Transverse colon (tissue), 4 donors: ENCODE measurements at places on chromosomes 13 and 19. TPM values are rescaled to one million over a fixed set of nuclear protein-coding genes. Genes with fewer than 3 reads are reported as not detected.

Gene TYROBP
- total RNA-seq, result 50.7 TPM

Gene ZNF724
- 1.8 TPM for total RNA-seq

- no peaks in the 10 kb centered on the region for H3K27me3 ChIP-seq
- no peak overlapping the region for H3K27ac ChIP-seq
- no peaks in the 10 kb centered on the region for H3K36me3 ChIP-seq
Measured at GRCh38 chr13:83935566-83935965, 53.3 kb upstream of the SLITRK1 start.

DNA sequence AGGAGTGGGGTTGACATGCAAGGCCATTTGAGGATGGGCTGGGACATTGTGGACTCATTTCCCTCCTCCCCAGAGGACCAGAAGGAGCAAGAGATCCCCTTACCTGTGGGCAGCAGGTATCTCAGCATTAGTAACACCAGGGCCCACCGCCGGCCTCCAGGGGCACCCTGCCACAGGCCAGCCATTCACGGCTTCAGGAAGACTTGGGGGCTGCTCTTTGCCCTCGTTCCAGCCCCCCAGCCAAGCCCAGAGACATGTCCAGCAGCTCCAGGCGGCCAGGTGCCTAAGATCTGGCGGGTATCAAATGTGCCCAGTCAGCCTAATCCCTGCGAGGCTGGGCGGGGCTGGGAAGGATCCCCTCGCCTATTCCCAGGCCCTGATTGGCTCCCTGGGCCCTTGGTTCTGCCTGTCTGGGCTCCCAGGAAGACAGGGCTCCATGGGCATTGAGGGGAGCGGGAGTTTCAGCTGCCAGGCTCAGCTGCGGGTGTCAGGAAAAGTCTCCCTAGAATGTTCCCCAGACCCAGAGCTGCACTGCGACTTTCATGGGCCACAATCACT is 21.3 kb upstream of the OR1M1 start:
- no peak for DNase-seq
- no peaks in the 10 kb centered on the region for H3K27me3 ChIP-seq
- H3K36me3 ChIP-seq, result no peaks in the 10 kb centered on the region
- H3K4me3 ChIP-seq, result no peak overlapping the region
- no peaks in the 10 kb centered on the region for H3K4me1 ChIP-seq
- H3K27ac ChIP-seq, result no peak overlapping the region

GRCh38 chr19:9586764-9587163 is 2.5 kb upstream of the ZNF121 start:
- no peak overlapping the region for H3K27ac ChIP-seq
- peak; percentile 85 for DNase-seq
- no peak overlapping the region for H3K4me3 ChIP-seq
- no peaks in the 10 kb centered on the region for H3K36me3 ChIP-seq

- H3K27ac ChIP-seq, result no peak overlapping the region
- no peaks in the 10 kb centered on the region for H3K36me3 ChIP-seq
- no peak for DNase-seq
- no peaks in the 10 kb centered on the region for H3K27me3 ChIP-seq
- no peak overlapping the region for H3K4me3 ChIP-seq
Measured at GRCh38 chr13:62176051-62176450, 760.4 kb upstream of the PCDH20 start.

- DNase-seq, result no peak
- no peaks in the 10 kb centered on the region for H3K27me3 ChIP-seq
- H3K4me3 ChIP-seq, result peak within 1 kb of the TSS; percentile 63
- peaks cover 5% of the 10 kb centered on the region for H3K4me1 ChIP-seq
- H3K36me3 ChIP-seq, result no peaks in the 10 kb centered on the region
Measured at GRCh38 chr19:38264486-38265212, at the start of gene SPINT2. Gene SPINT2 (plus strand): TSS chr19:38264573. CDS start chr19:38264893, 320 bp downstream.

DNA sequence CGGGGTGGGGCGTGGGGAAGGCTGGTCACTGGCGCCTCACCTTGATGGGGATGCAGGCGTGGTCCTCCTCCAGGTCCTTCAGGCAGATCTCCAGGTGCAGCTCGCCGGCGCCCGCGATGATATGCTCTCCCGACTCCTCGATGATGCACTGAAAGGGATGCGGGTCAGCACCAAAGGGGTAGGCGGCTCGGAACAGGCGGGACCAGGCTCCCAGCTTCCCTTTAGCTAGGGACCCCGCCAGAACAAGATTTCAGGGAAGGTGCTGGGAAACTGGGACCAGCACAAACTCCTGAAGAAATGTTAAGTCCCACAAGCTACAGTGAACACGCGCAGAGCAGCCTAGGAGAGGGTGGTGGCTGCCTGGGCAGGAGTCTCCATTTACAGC is 6.0 kb downstream of the EEF2 start:
- H3K4me1 ChIP-seq, result peaks cover 17% of the 10 kb centered on the region
- no peaks in the 10 kb centered on the region for H3K27me3 ChIP-seq
- no peak for DNase-seq
- peaks cover 85% of the 10 kb centered on the region for H3K36me3 ChIP-seq
- no peak overlapping the region for H3K27ac ChIP-seq
- H3K4me3 ChIP-seq, result no peak overlapping the region

GRCh38 chr13:37769078-37769477 is 100.5 kb downstream of the TRPC4 start:
- no peaks in the 10 kb centered on the region for H3K27me3 ChIP-seq
- H3K36me3 ChIP-seq, result no peaks in the 10 kb centered on the region
- no peaks in the 10 kb centered on the region for H3K4me1 ChIP-seq
- H3K4me3 ChIP-seq, result no peak overlapping the region
- no peak overlapping the region for H3K27ac ChIP-seq
- no peak for DNase-seq

DNA sequence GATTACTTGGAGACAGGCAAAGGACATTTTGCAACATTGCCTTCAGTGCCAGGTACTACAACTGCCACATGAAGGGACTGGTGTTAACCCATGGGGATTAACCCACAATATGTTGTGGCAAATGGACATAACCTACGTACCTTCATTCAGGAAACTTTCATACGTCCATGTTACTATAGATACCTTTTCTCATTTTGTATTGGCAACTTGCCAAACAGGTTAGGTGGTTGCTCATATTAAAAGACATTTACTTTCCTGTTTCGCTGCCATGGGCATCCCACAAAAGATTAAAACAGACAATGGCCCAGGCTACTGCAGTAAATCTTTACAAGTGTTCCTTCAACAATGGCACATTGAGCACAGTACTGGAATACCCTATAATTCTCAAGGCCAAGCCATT is 925.3 kb downstream of the SLITRK6 start:
- H3K27ac ChIP-seq, result no peak overlapping the region
- H3K4me1 ChIP-seq, result no peaks in the 10 kb centered on the region
- no peaks in the 10 kb centered on the region for H3K27me3 ChIP-seq

DNA sequence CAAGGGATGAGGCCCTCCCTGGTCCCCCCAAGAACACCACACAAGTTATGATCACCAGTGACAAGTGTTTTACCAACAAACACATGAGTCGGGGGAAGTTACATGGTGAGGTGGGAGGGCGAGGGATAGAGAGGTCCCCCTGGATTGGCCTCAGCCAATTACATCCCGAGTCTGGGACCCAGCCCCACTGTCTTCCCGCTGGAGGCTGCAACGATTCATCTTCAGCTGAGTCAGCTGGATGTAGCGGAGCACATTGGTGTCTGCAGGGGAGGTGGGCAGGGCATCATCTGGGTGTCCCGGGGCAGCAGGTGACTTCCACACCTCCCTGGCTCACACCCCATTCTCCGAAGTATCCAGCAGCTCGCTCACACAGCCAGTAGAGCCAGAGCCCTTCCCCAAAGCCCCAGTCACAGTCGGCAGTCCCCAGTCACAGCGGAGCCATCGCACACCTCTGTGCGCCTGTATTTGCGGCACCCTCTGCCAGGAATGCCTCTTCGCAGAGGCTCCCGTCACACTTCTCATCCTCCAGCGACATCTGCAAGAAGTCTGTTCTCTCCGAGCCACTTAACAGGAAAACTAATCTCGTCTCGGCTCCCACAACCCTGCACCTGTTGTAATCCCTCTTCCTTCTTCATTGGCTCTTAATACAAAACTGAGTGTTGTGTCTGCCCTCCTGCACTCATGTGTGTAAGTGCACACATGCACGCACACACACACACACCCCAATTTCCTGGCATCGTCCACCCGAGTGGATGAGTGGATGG is 2.0 kb downstream of the TTC9B start:
- no peak overlapping the region for H3K4me3 ChIP-seq
- H3K27ac ChIP-seq, result no peak overlapping the region
- peaks cover 6% of the 10 kb centered on the region for H3K4me1 ChIP-seq
- H3K27me3 ChIP-seq, result peaks cover 47% of the 10 kb centered on the region
- no peak for DNase-seq
- no peaks in the 10 kb centered on the region for H3K36me3 ChIP-seq

DNA sequence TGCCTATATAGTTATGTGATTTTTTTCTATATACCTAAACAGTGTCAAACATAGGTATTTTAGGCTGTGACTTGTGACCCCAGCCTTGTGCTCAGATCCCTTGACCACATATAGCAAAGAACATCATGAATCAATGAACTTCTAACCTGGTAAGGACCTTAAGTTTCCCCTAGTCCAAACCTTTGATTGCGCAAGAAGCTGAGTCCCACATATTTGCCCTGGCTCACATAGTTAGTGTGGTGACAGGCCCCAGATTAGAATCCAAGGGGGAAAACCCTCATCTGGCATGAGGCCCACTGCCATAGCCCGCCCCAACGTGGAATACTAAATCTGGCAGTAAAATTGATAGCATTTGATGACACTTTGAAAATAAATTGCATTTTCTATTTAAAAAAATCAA is 171.8 kb downstream of the MZT1 start:
- H3K4me1 ChIP-seq, result no peaks in the 10 kb centered on the region
- no peak overlapping the region for H3K27ac ChIP-seq
- H3K4me3 ChIP-seq, result no peak overlapping the region
- DNase-seq, result no peak

GRCh38 chr13:29562786-29563438 is 32.6 kb downstream of the SLC7A1 start:
- H3K27ac ChIP-seq, result no peak overlapping the region
- DNase-seq, result no peak
- no peaks in the 10 kb centered on the region for H3K27me3 ChIP-seq
- H3K36me3 ChIP-seq, result no peaks in the 10 kb centered on the region
- peaks cover 4% of the 10 kb centered on the region for H3K4me1 ChIP-seq
- no peak overlapping the region for H3K4me3 ChIP-seq

DNA sequence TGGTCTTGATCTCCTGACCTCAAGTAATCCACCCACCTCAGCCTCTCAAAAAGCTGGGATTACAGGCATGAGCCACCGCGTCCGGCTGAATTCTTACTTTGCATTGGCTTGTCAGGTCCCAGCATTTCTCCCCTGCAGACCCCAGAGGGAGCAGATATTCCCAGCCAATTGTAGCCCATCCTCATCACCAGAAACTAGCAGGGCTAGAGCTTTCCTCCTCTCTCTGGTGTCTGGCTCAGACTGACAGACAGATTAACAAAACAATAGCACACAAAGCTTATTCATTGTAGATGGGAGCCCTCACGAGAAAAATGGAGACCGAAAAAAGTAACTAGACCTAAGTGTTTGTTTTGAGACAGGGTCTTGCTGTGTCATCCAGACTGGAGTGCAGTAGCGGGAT is 7.5 kb upstream of the MPV17L2 start:
- no peak for DNase-seq
- no peak overlapping the region for H3K4me3 ChIP-seq
- no peaks in the 10 kb centered on the region for H3K36me3 ChIP-seq
- H3K4me1 ChIP-seq, result peaks cover 11% of the 10 kb centered on the region
- H3K27me3 ChIP-seq, result no peaks in the 10 kb centered on the region

DNA sequence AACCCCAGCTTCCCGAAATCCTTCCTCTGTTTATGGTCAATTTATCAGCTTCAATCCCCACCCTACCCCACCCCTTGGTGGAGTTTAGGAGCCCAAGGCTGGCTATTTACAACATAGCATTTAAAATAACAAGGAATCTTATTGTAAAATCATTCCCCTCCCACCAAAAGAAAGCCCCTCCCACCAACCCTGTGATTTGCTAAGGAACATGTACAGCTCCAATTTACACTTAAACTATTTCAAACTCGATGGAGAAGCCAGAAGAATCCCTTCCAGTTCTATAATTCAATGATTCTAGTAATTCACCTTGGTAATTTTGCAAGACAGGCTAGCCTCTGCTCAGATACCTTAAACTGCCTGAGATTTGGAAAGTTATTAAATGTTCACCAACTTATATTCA is 3.0 kb downstream of the LATS2 start:
- peaks cover 46% of the 10 kb centered on the region for H3K4me1 ChIP-seq
- H3K36me3 ChIP-seq, result no peaks in the 10 kb centered on the region
- peaks cover 11% of the 10 kb centered on the region for H3K27me3 ChIP-seq
- no peak overlapping the region for H3K4me3 ChIP-seq
- peak overlapping the region; percentile 97 for H3K27ac ChIP-seq
- no peak for DNase-seq

DNA sequence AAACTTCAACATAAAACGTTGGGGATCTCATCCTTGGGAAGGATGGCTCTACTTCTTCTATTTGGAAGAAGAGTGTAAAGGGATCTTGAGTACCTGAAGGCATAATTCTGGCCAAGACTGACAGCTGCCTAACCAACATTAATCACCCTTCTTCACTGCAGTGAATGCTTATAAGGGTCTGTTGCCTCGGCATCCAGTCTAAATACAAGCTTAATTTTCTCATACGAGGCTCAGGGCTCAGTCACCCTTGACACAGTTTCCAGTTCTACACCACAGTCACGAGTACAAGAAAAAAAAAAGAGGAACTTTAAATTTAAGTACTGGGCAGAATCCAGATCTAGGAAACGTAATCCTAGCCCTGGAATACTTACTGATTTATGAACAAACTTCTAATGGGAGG is 9.0 kb downstream of the FPR3 start:
- no peak overlapping the region for H3K4me3 ChIP-seq
- H3K4me1 ChIP-seq, result peaks cover 5% of the 10 kb centered on the region
- no peaks in the 10 kb centered on the region for H3K36me3 ChIP-seq
- H3K27me3 ChIP-seq, result no peaks in the 10 kb centered on the region
- DNase-seq, result no peak

- no peaks in the 10 kb centered on the region for H3K36me3 ChIP-seq
- no peak overlapping the region for H3K27ac ChIP-seq
Measured at GRCh38 chr13:91894316-91894715, 495.9 kb downstream of the GPC5 start.

DNA sequence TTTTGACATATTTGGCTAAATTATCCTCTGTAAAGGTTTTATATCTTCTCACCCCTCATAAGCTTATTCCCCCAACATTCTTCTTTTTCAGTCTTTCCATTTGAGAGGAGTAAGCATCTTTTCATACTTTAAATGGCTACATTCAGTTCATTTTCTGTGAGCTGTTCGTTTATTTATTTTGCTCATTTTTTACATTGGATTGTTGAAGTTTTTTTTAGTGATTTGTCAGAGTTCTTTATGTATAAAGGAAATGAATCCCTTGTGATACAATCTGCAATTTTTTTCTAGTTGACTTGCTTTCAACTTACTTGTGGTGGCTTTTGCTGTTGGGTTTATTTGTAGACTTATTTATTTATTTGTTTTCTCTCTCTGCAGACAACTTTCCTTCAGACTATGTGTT is 250.3 kb downstream of the DLEU7 start:
- no peaks in the 10 kb centered on the region for H3K27me3 ChIP-seq
- no peak overlapping the region for H3K4me3 ChIP-seq
- no peak overlapping the region for H3K27ac ChIP-seq
- H3K36me3 ChIP-seq, result no peaks in the 10 kb centered on the region
- H3K4me1 ChIP-seq, result no peaks in the 10 kb centered on the region
- DNase-seq, result no peak

DNA sequence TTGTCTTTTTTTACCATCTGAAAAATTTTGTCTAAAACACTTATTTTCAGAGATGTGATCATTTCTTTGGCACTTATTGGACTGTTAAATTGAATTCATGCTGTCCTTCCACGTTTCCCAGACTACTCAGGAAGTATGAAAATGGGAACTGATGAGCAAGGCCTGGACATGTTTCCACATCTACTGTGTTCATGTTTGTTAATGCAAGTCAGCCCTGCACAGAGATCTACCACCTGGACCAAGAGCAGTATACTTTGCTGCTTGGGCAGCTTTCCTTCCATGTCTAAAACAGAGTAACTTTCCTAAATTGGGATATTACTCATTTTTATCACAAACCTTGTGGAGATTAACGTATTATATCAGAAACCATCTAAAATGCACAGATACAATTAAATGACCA is 687.4 kb downstream of the DIAPH3 start:
- no peaks in the 10 kb centered on the region for H3K36me3 ChIP-seq
- no peaks in the 10 kb centered on the region for H3K4me1 ChIP-seq
- H3K27ac ChIP-seq, result no peak overlapping the region
